ENCODE measurements at places on chromosomes 5 and 9. TPM values are rescaled to one million over a fixed set of nuclear protein-coding genes. Genes with fewer than 3 reads are reported as not detected.

DNA sequence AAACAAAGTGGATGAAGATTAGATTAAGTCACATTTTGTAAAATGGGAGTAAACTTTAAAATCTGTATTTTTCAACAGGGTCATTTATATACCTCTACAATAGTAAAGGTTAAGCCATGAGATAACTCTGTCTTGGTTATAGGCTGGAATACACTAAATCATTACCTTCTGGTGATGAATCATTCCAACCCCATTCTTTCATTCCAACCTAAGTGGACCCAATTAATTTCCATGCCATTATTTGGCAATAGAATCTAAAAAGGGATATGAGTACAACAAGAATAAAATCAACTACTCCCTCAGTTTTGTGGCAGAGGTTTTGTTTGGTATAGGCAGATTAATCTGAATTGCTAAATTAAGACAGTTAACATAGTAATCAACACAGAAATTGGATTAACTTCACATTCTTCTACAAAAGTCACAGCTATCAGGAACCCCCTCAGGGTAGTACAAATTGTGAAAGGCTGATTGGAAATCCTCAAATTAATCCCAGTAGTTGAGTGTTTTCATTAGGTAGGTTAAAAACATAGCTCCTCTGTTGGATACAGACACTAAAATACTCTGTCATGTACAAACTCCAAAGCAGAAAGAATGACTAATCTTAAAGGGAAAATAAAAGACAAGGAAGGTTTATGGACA lies 54.2 kb downstream of the ELAVL2 start:
- DNase-seq: no peak

- peak; percentile 69 for DNase-seq
Observed at GRCh38 chr5:57441557-57441956, 41.1 kb downstream of the ACTBL2 start.

Gene SLC36A2
- total RNA-seq: not detected

Gene LCN9
- not detected for total RNA-seq

Gene C9orf50
- not detected for total RNA-seq

- no peak for DNase-seq
Observed at GRCh38 chr5:12837592-12837991, 933.3 kb upstream of the CTNND2 start.

DNA sequence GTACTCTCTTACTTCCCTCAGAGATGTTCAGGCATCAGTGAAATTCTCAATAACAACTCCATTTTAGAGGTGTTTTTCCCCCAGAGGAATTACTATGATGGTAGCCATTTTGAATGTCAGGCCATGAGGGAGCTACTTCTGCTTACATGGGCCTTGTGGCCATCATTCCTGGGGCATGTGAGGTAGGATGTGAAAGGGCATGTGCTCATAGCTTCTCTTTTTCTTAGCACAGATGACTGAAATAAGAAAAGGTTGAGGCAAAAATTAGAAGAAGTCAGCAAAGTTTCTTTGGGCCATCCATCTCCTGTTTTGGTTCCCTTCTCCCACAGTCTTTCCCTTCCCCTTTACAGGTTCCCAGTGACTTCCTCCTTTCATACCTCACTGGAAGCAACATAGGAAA lies 68.8 kb downstream of the FEM1C start:
- no peak for DNase-seq

- DNase-seq: no peak
Observed at GRCh38 chr5:37696190-37697021, 143.4 kb downstream of the GDNF start.

GRCh38 chr5:74183041-74183440 lies 457.5 kb downstream of the ENC1 start:
- DNase-seq: no peak

Gene FLT4
- total RNA-seq: 10.1 TPM

Gene PCDHB3
- 2.6 TPM for total RNA-seq

Gene COL5A1
- total RNA-seq: 37.6 TPM

Gene ZNF367
- 14.6 TPM for total RNA-seq

- no peak for DNase-seq
Observed at GRCh38 chr5:173745557-173745956, 129.1 kb upstream of the BOD1 start.

Gene TAS2R1
- not detected for total RNA-seq

Gene C5orf58
- not detected for total RNA-seq

Gene PGM5
- total RNA-seq: not detected

Gene DNAH5
- not detected for total RNA-seq

Gene ARRDC3
- 46.3 TPM for total RNA-seq

All from A673 (cell line).